ENCODE measurements at places on chromosomes 7 and 10. TPM values are rescaled to one million over a fixed set of nuclear protein-coding genes. Genes with fewer than 3 reads are reported as not detected.

Gene PTPRN2
- 7.5 TPM for polyA plus RNA-seq

GRCh38 chr10:130809761-130810515, 501.6 kb downstream of the TCERG1L start:
- no peak for DNase-seq

DNA sequence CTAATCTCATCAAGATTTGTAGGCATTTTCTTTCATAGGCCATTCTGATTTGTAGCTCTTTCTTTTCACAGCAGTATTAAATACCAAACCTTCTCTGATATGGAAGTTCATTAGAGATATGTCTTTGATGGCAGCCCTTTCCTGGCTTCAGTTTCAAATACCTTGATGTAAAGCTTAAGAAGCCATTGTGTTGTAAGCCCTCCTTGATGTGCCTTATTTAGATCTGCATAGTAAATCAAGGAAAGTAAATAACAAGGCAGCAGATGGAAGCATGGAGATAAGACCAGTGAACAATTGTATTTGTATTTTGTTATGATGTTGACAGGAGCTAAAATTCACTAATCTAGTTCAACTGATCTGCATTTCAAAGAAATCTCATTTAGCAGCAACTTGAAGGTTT, 234.9 kb upstream of the PPP1R3A start:
- DNase-seq: no peak

DNA sequence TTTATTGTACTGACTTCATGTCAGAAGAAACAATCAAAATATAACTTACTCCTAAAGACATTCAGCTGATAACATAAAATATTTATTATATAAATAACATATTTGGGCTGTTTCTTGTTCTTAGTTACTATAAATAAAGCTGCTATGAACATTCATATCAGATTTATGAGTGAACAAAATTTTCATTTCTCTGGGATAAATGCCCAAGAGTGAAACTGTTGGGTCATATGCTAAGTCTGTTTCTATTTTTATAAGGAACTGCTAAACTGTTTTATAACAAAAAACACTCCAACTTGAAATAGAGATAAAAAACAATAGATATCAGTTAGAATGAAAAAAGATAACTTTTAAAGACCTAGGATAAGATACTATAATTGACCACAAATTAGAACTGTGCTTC, 26.5 kb upstream of the CC2D2B start:
- peak; percentile 73 for DNase-seq

Gene SHTN1
- polyA plus RNA-seq: 21.4 TPM
